AG04449 (cell line): ENCODE measurements at places on chromosomes 11 and 22.

- DNase-seq: peak; percentile 53
These were observed 67.7 kb upstream of the SORL1-AS1 start for GRCh38 chr11:121520243-121521144.

- no peak for DNase-seq
These were observed 59.7 kb upstream of the LMO1 start for GRCh38 chr11:8323161-8323935.

GRCh38 chr11:117663821-117664220 is 133.2 kb downstream of the DSCAML1 start:
- no peak for DNase-seq

DNA sequence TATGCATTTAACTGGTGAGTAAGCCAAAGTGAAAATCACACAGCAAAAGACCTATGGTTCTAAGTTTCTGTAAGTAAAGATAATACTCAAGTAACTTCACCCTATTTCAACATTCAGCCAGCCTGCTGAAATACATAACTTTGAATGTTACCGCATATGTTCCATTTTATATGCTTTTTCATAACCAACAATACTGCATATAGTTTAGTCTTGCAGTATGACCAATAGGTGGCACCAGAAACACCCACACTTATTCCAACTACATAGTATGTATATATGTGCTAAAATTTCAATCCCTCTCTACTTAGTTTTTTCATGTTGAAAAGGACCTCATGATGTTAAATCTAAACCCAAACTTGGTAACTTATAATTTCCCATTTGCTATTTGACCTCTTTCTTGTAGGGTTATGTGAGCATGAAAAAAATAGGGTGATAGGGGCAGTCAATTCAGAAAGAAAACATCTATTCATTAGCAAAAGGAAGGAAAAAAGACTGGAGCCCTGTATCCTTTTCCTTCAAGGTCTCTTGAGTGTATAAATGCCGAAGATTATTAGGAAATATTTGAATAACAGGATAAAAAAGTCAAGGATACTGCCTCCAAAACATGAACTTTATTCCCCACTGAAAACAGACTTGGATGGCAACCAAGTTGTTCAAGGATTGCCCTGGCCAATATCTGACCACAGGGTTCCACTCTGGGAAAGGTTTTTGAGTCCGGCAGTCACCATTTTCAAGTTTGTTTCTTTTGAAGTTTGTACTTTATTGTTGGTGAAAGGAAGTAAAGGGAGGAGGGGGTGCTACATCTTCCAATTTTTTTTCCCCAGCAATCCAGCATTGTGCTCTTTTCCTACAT is 23.8 kb upstream of the FZD4 start:
- DNase-seq: no peak

DNA sequence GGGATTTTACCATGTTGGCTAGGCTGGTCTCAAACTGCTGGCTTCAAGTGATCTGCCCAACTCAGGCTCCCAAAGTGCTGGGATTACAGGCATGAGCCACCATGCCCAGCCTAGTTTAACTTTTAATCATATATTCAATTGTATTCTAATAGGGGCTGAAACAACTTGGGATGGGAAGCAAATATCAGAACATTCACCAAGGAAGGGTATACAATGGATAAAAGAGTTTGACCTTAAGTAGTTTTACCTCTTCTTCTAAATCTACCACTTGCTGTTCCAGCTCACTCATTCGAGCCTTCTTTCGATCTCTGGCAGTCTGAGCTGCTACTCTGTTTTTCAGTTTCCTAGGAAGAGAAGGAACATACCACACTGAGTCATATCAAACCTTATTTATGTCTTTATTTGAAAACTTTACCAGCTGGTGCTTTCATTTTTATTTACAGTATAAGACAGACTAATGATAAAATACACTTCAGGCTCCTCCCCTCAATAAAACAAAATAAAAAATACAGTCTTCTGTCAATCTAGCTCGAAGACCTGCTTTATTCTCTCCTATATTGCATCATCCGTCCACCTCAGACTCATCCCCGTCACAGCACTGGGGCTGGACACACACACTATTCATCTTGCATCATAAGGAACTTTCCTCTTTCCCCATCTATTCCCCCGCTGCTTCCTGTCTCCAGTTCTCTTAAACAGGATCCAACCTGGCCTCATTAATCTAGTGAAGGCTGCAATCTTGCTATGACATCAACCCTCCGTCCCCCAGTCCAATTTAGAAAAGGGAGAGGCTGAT is 1.4 kb downstream of the XBP1 start:
- DNase-seq: peak; percentile 85

DNA sequence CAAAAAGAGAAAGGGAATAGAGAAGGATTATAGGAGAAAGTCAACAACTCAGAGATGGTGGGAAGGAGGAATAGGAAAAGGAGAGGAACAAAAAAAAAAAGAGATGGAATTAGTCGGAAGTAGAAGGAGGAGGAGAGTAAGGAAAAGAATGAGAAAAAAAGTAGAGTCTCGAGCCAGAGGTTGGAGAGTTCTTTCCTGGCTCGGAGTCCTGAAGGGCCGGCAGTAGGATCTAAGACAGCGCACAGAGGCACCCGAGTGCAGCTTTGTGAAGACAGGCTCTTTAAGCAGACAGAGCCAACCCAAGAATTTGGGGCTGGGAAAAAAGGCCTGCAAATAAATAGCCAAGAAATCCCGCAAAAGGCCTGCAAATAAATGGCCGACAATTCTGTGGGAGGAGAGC is 170.4 kb upstream of the CCDC90B start:
- DNase-seq: no peak
